ENCODE measurements at places on chromosomes 3 and 15.

DNA sequence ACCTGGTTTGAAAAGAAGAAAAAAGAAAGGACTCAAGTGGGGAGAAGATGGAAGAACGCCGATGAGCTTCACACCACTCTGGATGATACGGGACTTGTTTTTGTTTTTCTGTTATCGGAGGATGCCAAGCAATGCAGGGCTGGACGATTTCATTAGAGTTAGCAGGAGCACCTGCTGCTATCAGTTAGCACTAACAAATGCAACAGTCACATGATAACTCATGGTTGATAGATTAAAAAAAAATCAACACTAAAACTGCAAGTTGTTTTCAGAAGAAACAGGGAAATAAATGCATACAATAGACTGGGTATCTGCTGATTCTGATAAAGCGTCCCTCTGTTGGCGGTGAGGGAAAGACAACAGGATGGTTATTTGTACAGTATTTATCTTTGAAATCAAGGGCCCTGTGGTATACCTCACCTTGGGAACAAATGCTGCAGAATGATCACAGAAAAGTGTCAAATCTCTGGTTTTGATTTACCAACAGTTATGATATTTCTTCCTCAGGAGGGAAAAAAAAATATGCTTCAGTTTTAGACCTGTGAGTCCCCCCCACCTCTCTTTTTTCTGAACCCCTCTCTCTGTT lies 575.1 kb downstream of the FOXP1 start:
- DNase-seq, result no peak

- DNase-seq, result peak; percentile 61
Observed at GRCh38 chr3:13040361-13041074, 32.7 kb downstream of the IQSEC1 start.

GRCh38 chr15:101016581-101016980 lies 97.4 kb downstream of the LRRK1 start:
- no peak for DNase-seq

GRCh38 chr3:39144748-39145380 lies 8.5 kb downstream of the CSRNP1 start:
- no peak for DNase-seq

GRCh38 chr15:101193806-101194545 lies 57.9 kb downstream of the CHSY1 start:
- no peak for DNase-seq

DNA sequence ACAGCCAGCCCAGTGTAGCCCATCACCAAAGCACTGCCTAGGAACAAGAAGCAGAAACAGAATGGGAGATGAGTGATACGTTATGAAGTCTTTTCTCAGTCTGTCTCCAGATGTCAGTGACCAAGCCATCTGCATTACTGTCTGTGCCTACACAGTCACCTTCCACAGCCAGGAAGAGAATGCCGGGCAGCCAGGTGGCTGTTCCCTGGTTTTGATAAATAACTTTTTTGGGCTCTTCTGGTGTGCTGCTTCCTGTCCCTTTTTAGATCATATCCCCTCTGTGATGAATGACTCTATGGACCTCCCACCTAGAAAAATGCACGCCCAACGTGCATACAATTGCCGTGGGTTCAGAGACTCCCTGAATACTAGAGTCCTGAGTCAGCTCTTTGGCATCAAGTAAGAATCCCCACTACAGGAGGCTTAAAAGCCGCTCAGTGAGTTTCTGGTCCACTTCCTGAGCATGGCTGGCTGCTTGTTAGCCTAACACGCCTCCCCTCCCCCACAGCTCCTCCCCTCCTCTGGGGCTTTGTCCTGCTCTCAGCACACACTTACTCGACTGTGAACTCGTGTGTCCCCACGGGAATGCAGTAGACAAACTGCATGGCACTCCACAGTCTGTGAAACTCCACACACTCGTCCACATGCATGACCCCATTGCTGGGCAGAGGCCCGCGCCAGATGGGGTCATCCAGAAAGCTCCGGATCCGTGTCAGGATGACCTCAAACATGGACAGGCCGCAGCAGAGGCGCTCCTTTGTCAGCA lies 34.7 kb downstream of the NIPA2 start:
- DNase-seq, result no peak

DNA sequence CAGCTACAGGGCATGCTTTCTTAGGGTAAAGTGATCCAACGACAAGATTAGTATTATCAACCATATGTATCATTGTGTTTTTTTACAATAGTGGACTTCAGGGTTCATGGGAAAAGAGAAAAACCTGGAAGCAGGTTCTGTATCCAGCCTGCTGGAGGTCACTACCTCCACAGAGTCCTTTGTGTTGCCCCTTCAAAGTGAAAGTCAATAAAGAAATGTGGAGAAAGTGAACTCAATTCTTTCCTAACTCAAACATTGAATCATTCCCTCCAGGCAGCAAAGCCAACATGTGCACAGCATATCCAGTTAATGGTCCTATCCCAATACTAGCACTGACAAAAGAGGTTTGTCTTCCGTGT lies 45.4 kb downstream of the FGF7 start:
- DNase-seq, result no peak

DNA sequence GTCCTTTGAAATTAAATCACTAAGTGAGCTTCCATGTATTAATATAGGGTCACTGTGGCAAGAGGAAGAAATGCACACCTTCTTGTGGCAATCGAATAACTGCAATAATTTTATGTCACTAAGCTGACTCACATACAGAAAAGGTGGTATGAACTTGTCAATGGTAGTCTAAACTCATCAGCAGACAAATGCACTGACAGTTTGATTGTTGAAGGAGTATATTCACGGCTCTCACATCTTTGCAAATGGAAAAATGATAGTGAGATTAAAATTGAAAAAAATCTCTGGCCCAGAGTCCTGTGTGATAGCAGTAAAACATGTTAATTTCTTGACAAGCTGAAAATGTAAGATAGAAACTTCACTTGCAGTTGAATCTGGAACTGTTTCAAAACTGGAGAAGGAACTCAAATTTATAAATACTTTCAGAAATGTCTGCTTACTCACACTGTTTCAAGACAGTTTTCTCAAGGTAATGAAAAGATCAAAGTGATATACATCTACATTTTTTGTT lies 215.8 kb upstream of the CADM2 start:
- no peak for DNase-seq

- no peak for DNase-seq
Observed at GRCh38 chr15:74383286-74383685, 15.8 kb upstream of the CYP11A1 start.

DNA sequence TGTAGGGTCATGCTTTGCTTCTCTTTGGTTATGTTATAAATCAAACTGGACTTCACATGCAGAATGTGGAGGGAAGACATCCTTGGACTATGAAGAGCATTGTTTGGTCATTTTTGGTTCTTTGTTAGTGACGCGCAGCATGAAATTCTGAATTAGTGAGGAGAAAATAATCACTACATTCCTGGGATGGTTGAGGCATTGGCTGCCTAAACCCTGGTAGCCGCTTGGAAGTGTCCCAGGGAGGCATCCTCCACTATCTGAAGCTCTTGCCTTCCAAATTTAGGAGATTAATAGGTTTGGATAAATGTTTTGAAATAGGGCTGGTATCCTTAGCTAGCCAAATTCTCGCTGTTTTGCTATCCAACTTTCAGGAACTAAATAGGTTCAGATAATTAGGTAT lies 96.2 kb downstream of the CLSTN2 start:
- DNase-seq, result no peak

DNA sequence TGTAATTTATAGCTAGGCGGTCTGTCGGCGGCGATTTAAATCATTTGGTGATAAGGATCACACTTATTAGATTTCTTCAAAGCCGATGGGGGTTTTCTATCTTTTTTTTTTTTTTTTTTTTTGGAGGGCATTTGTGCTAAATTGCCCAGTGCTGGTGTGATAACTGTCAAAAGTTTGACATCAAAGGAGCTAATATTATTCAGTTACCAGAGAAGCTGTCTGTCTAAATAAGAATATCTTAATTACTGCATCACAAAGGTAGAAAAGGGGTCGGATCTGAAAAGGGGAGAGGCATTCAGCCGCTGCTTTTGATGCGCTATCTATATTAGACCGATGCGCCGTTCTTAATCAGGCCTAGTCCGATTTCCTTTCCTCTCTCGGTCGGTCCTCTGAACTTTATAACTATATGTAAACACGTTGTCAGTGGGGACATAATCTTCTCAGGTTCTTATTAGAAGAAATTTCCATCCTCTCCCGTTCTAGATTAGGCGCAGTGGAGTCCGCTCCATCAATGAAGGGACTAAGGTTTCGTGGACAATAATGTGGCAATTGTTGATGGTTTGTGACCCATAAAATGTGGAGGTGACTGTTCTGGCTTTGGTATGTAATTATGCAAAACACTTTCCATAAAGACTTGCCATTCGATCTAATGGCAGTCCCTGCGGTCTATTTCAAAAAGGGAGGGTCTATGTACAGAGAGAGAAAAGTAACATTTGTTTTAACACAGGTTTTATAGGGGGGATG lies 31.7 kb downstream of the NR2F2 start:
- no peak for DNase-seq

DNA sequence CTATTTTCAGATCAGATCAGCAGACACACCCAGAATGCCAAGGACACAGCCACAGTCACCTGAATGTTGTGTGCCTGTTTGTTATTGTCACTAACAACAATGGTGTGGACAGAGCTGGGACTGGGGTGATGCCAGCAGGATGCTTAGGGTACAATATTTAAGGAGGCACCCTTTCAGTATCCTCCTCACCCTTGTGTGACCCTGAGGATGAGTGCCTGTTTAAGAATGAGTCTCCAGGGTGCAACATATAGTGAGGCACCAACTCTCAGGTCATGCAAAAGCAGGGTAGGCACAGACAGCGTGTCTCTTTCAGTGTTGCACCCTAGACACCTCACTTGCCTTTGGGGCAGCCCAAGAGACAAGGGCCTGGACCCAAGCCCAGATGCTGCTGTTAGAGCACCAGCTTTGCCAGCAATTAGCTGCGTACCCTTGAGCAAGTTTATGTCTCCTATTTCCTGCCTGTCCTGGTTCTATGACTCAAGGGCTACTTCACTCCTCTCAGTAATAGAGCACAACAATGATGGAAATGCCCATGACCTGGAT lies 122.6 kb downstream of the AQP9 start:
- DNase-seq, result no peak

DNA sequence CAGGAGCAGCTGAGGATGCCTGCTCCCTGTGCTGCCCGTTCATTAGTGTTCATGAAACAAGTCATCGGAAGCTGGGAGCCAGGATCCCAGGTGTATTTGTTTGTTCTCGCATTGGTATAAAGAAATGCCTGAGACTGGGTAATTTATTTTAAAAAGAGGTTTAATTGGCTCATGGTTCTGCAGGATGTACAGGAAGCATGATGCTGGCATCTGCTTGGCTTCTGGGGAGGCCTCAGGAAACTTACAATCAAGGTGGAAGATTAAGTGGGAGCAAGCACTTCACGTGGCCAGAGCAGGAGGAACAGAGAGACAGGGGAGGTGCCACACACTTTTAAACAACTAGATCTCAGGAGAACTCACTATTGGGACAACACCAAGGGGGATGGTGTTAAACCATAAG lies 5.5 kb upstream of the HYKK start:
- no peak for DNase-seq

DNA sequence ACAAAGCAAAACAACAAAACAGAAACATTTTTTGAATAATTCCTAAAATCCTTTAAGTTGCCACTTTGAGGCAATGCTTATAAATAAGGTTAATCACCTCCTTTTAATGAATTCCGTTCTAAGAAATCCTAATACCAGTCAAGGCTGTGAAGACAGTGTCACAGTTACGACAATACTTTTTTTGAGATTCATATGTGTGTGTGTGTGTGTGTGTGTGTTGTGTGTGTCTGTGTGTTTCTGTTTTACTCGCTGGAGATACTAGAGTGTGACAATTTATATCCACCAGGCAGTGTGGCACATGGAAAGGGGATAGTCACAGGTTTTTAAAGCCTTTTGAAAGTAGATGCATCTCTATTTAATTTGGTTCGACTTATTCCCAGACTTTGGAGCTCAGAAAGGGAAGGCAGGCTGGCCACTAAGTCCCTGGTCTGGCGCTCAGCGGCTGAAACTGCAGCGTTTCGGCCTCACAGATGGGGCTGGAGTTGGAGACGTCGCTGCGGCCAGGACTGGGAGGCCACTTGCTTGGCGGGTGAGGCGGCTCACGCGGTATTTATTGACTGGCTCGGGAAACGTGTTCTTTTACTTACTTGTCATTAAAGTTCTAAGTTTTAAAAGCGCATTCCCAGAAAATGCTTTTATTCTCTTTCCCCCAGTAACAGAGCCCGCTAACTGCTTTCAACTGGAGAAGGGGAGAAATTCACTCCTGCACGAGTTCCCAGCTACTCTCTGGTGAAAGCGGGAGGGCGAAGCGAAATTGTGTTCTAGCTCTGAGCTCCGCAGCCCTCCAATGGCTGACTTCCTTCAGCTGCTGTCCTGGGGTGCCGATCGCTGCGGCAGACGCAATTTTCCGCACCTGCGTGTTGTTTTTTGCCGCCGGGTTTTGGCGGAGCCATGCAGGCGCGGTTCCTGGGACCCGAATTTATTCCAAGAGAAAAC lies 13.7 kb downstream of the ZIC1 start:
- no peak for DNase-seq

- DNase-seq, result peak; percentile 81
Observed at GRCh38 chr15:64246364-64247189, 83.8 kb upstream of the PPIB start.

All from activated CD4-positive, alpha-beta memory T cell treated with anti-CD3 and anti-CD28 coated beads for 36 hours (primary cell).